ENCODE measurements at places on chromosomes 3 and 15. TPM values are rescaled to one million over a fixed set of nuclear protein-coding genes. Genes with fewer than 3 reads are reported as not detected.

The FANCD2OS gene
- not detected for total RNA-seq

The ARL8B gene
- total RNA-seq, result 43.3 TPM

The ZBED2 gene
- total RNA-seq, result not detected

The ACP3 gene
- 2.1 TPM for total RNA-seq

The GRAMD1C gene
- total RNA-seq, result 3.9 TPM

The MAGEL2 gene
- total RNA-seq, result not detected

The AMOTL2 gene
- total RNA-seq, result not detected

The MKRN2OS gene
- not detected for total RNA-seq

The UBA7 gene
- total RNA-seq, result 358 TPM

The EXOG gene
- 27.3 TPM for total RNA-seq

The MEIS2 gene
- 0.35 TPM for total RNA-seq

The SLC22A14 gene
- not detected for total RNA-seq

The APOD gene
- not detected for total RNA-seq

The EBLN2 gene
- 11.0 TPM for total RNA-seq

The TMEM43 gene
- total RNA-seq, result 61.1 TPM

The IREB2 gene
- 99.0 TPM for total RNA-seq

The IQCH gene
- total RNA-seq, result 1.4 TPM

The ADGRG7 gene
- total RNA-seq, result not detected

The SMAD6 gene
- 0.09 TPM for total RNA-seq

The SYNM gene
- total RNA-seq, result 0.42 TPM

The CCRL2 gene
- 4.6 TPM for total RNA-seq

The SYNPR gene
- not detected for total RNA-seq

The TIMP4 gene
- not detected for total RNA-seq

The ZMYND10 gene
- 3.5 TPM for total RNA-seq

The ITIH3 gene
- total RNA-seq, result not detected
